ENCODE measurements at places on chromosomes 4 and X. TPM values are rescaled to one million over a fixed set of nuclear protein-coding genes. Genes with fewer than 3 reads are reported as not detected.

Gene TASL
- total RNA-seq: 1.9 TPM

Gene FGFRL1
- 12.0 TPM for total RNA-seq

DNA sequence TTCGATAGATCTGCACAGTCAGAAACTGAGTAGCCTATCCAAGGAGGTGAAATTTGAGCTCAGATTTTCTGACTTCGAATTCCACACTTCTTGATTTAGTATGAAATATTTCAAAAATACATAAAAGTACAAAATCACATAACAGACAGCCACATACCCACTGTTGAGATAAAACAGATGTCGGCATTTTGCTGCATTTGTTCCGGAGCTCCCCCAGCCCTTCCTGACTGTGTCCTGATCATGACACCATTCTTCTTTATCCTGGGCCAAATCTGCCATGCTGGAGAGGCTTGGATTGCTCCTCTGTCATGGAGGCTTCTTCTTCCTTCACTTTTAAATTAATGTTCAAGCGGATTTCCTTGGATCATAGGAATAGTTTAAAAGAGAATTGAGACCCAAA, 124.2 kb upstream of the RBPJ start:
- ATAC-seq: no peak

DNA sequence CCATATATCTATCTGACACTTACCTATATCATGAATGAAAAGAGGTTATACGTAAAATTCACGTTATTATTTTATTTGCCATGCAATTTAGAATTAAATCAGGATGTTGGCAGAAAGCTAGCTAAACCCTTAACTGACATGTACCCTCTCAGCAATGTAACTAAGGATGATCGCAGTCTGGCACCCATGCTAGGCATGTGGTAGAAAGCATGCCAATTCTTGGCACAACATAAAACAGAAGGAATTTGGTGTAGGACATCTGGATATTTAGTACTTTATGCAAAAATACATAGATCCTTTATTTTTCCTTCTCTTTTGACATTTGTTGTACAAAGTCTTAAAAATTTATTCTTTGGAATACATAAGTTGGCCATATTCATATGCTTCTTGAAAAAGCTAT, 436.8 kb upstream of the FAT1 start:
- ATAC-seq: no peak
